ENCODE measurements at places on chromosomes 11 and 22.

DNA sequence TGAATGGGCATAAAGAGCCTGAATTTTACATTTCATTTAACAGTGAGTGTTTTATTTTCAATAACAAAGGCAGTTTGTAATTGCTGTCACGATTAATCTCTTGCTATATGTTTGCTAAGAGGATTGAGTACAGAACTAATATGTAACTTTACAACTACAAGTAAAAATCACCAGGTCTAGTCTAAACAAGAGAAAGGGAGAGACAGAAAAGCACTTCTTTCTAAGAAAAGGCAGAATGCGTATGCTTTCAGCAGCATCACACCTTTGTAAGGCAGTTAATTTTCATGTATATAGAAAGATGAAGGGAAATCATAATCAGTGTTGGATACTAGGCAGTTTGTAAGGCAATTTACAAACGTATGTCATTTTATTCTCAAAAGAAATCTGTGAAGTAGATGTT lies 169.8 kb downstream of the NELL1 start:
- H3K27ac ChIP-seq: no peak overlapping the region
- H3K27me3 ChIP-seq: no peaks in the 10 kb centered on the region
- H3K4me3 ChIP-seq: no peak overlapping the region
- H3K4me1 ChIP-seq: no peaks in the 10 kb centered on the region
- no peaks in the 10 kb centered on the region for H3K36me3 ChIP-seq

DNA sequence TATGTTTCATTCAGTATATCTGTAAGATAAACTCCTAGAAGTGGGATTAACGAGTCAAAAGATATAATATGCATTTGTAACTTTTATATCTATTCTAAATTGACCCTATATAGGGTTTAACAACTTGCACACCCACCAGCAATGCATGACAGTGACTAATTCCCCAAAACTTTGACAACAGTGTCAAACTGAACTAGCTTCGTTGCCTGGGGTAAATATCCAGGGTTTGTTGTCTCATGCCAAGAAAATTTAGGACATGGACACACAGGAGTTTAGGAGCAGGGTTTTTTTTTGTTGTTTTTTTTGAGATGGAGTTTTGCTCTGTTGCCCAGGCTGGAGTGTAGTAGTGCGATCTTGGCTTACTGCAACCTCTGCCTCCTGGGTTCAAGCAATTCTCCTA lies 5.1 kb downstream of the SNU13 start:
- H3K36me3 ChIP-seq: peaks cover 21% of the 10 kb centered on the region
- H3K27ac ChIP-seq: no peak overlapping the region
- H3K4me1 ChIP-seq: peaks cover 20% of the 10 kb centered on the region
- H3K27me3 ChIP-seq: no peaks in the 10 kb centered on the region
- DNase-seq: no peak

DNA sequence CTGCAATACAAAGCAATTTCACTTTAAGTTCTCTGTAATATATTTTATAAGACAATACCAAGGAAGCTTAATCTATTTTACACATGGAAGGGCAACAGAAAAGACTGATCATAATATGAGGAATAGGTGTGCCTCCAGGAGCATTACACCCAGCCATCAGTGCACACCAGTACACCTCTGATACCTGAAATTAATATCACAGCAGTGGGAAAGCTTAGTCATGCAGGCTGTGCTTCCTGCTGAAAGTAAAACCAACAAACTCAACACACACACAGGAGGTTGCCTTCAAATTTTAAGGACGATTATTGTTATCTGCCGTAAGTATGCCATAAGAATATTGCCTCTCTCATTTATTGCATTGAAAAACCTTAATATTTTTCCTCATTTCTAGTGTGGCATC lies 1119.1 kb upstream of the TENM4 start:
- DNase-seq: no peak
- no peaks in the 10 kb centered on the region for H3K36me3 ChIP-seq
- no peaks in the 10 kb centered on the region for H3K4me1 ChIP-seq
- no peak overlapping the region for H3K4me3 ChIP-seq

DNA sequence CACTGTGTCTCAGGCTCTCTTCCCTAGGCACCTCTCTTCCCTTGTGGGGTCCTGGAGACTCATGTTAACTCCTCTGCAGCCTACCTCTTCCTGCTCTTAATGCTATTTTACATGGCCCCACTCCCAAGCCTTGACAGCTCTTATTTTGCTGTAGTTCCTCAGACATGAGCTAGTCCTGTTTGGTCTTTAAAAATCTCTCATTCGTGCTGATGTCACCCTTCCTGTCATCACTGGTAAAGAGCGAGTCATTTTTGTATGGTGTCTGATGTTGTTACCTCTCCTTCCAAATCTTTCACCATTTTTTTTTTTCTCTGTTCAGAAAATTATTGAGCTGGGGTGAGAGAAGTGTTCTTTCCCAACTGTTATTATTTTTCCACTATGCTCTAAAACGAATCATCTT lies 84.8 kb upstream of the ZBED5 start:
- no peak overlapping the region for H3K27ac ChIP-seq
- DNase-seq: no peak
- H3K27me3 ChIP-seq: no peaks in the 10 kb centered on the region
- no peaks in the 10 kb centered on the region for H3K4me1 ChIP-seq
- H3K4me3 ChIP-seq: no peak overlapping the region

DNA sequence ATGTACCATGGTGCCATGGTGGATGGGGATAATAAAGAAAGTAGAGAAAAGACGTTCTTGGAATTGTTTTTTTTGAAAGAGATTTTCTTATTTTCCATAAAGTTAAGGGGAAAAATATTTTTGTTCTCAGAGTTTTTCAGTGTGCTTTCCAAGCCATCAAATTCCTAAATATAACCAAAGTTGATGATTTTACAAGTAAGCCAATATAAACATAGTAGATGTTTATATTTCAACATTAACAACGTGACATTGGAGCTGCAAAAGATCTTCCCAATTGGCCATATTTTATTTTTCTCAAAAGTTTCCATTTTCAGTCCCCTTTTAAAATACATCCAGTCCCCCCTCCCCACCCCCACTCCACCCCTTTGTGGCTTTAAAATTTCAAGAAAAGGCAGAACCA lies 80.9 kb upstream of the PICALM start:
- no peak for DNase-seq
- H3K4me3 ChIP-seq: no peak overlapping the region
- peaks cover 21% of the 10 kb centered on the region for H3K4me1 ChIP-seq
- no peaks in the 10 kb centered on the region for H3K27me3 ChIP-seq
- H3K27ac ChIP-seq: no peak overlapping the region

DNA sequence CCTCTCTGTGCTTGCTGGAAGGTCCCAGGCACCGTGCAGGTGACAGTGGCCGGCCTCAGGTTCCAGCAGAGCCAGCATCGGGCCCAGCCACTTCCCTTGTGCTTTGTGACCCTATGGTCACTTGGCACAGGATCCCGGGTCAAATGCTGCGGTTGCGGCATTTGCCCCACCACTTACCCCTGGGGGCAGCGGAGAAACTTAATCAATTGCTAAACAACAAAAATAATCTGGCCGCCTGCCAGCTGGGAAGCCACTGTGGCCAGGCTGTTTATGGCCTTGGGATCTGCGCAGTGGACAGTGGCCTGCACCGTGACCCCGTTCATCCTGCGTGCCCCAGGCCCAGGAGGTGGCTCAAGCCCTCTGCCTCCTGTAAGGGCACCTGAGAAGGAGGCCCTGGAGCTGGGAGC lies 65.0 kb downstream of the LRP5 start:
- DNase-seq: no peak
- no peaks in the 10 kb centered on the region for H3K36me3 ChIP-seq
- no peak overlapping the region for H3K4me3 ChIP-seq
- no peak overlapping the region for H3K27ac ChIP-seq
- H3K4me1 ChIP-seq: no peaks in the 10 kb centered on the region
- H3K27me3 ChIP-seq: no peaks in the 10 kb centered on the region
